Panc1 (cell line): ENCODE measurements at places on chromosomes 5 and 9. TPM values are rescaled to one million over a fixed set of nuclear protein-coding genes. Genes with fewer than 3 reads are reported as not detected.

Gene NTRK2
- total RNA-seq: 0.23 TPM

Gene EIF4EBP3
- 8.6 TPM for total RNA-seq

Gene TBCA
- 302 TPM for total RNA-seq

Gene NXNL2
- 1.4 TPM for total RNA-seq

Gene CARTPT
- not detected for total RNA-seq

Gene SPATA31C1
- not detected for total RNA-seq

Gene ORM2
- 0.77 TPM for total RNA-seq

Gene GZMA
- total RNA-seq: not detected

Gene VAV2
- 24.7 TPM for total RNA-seq
